IPS-NIHi11 (cell line): ENCODE measurements at places on chromosomes 3 and 15.

- DNase-seq = peak; percentile 49
Measured at GRCh38 chr3:186255703-186256331, 106.2 kb downstream of the DGKG start.

DNA sequence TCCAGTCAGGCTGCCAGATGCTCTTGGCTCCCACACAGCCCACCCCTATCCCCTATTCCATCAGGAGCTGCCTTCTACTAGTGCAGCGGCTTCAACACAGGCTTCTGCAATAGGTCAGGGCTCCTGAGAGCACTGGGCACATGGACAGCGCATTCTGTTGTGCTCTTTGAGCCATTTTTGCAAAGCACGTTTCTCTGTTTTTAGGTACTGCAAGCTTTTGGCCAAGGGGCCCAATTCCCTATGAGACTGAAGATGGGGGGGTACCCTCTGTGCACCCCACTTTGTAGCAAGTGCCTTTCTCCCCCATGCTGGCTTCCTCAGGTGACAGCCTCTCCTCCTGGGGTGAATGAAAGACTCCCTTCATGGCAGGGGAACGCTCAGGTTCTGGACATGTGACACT is 31.2 kb downstream of the CHDH start:
- DNase-seq = no peak

DNA sequence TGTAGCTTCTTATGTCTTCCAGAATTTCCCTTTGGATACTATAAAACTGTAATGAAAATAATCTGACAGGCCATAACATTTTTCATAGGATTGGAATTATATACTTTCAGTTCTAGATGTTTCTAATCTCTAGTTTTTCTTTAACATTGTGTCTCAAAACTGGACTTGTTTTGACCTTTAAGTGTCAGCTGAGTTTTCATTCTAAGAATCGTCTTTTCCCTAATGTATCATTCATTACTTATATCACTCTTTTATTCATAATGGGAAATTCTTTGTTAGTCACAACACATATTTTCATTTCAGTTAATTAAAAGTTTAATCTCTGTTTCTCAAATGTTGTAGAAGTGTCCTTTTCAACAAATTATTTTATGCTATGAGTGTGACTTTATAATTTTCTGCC is 11.9 kb downstream of the GPR171 start:
- no peak for DNase-seq

- no peak for DNase-seq
Measured at GRCh38 chr3:30752970-30753369, 141.5 kb downstream of the GADL1 start.

DNA sequence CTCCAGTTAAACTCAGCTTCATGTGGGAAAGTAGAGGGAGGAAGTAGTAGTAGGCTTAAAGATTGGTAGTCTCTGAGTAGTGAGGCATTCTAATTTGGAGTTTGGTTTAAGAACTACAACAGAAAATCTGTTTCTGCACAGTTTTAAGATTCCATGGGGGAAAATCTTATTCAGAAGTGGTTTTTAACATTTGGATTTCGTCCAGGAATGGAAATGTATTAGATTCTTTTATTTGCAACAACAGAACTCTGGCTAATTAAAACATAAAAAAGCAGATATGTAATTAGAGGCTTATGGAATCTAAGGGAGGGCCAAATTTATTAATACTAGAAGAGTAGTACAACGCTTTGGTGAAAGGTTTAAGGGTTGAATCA is 36.0 kb downstream of the NECTIN3 start:
- DNase-seq = no peak

GRCh38 chr15:77631745-77632533 is 773 bp downstream of the LINGO1 start:
- peak; percentile 62 for DNase-seq

DNA sequence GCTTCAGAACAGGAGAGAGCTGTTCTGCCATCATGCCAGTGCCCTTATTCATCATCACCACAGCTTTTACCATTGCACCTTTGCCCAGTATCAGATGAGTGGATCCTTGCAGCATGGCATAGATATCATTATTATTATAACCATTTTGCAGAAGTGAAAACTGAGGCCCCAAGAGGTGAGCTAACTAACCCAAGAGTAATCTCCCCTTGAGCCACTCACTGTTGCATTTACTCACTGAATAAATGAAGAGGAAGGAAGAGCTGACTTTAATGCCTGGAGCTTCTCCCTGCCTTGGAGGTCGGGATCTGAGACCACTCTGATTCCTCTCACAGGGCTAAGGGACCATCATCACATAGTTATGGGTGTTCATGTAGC is 32.0 kb downstream of the HRH1 start:
- DNase-seq = no peak

- no peak for DNase-seq
Measured at GRCh38 chr3:162799910-162800309, 1303.3 kb downstream of the OTOL1 start.

- no peak for DNase-seq
Measured at GRCh38 chr3:150411976-150412375, 3.9 kb downstream of the TSC22D2 start.

DNA sequence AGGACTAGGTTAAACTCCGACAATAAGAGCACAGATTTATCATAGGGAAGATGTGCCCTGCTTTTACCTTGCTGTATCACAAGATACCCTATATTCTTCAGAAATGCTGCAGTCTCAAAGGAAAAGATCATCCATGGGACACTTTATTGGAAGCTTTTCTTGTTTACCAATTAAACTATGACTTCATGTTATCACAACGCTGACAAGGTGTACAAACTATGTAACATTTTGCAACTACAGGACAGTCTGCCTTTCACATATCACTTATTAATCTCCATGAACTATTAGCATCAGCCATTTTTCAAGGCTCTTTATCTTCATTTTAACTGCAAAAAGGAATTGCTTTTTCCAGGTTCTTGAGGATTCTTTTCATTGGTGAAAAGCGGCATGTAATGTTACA is 34.0 kb downstream of the CBLB start:
- DNase-seq = no peak
